GM23338 (cell line): ENCODE measurements at places on chromosomes 1 and 21. TPM values are rescaled to one million over a fixed set of nuclear protein-coding genes. Genes with fewer than 3 reads are reported as not detected.

The EXTL1 gene
- 0.35 and 1.2 TPM in 2 replicates for total RNA-seq

DNA sequence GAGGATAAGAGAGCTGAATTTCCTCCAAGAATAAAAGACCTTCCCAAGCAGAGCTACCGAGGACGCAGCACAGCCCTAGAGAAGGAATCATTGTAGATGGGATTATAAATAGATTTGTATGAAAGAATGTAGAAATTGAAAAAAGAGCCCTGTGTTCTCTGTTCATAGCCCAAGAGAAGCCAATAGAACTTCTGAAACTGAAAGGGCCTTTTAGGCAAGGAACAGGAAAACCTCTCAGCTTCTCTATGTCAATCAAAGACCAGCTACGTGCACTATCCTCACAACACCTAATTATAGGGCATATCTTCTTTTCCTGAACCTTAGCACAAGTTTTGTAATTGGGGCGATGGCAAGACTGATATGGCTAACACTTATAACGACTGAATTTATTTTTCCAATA lies 192.4 kb upstream of the RNPC3 start:
- H3K36me3 ChIP-seq: no peaks in the 10 kb centered on the region
- H3K27ac ChIP-seq: no peak overlapping the region
- no peak overlapping the region for H3K4me3 ChIP-seq
- DNase-seq: no peak

GRCh38 chr1:156741481-156741983 lies 644 bp upstream of the MRPL24 start:
- H3K27ac ChIP-seq: peak overlapping the region; percentile 84
- DNase-seq: no peak
- no peaks in the 10 kb centered on the region for H3K27me3 ChIP-seq
- H3K4me1 ChIP-seq: peaks cover 40% of the 10 kb centered on the region

The TATDN3 gene
- 10.9 and 23.7 TPM in 2 replicates for total RNA-seq

The VANGL2 gene
- total RNA-seq: 42.8 and 51.3 TPM in 2 replicates

GRCh38 chr1:20266642-20267041 lies 24.0 kb upstream of the VWA5B1 start:
- H3K4me1 ChIP-seq: no peaks in the 10 kb centered on the region
- no peaks in the 10 kb centered on the region for H3K27me3 ChIP-seq
- no peak overlapping the region for H3K4me3 ChIP-seq
- no peak overlapping the region for H3K27ac ChIP-seq
- no peaks in the 10 kb centered on the region for H3K36me3 ChIP-seq

GRCh38 chr1:75487399-75487798 lies 123.5 kb downstream of the SLC44A5 start:
- no peak overlapping the region for H3K4me3 ChIP-seq
- no peak overlapping the region for H3K27ac ChIP-seq
- H3K27me3 ChIP-seq: no peaks in the 10 kb centered on the region
- H3K36me3 ChIP-seq: 0 out of 2 replicates have a peak, but pooled peaks cover 3% of the 10 kb centered on the region
- DNase-seq: no peak

GRCh38 chr1:3236361-3236760 lies 167.4 kb downstream of the PRDM16 start:
- no peak for DNase-seq
- no peaks in the 10 kb centered on the region for H3K27me3 ChIP-seq
- H3K27ac ChIP-seq: no peak overlapping the region
- H3K36me3 ChIP-seq: no peaks in the 10 kb centered on the region
- H3K4me3 ChIP-seq: no peak overlapping the region

- no peak overlapping the region for H3K4me3 ChIP-seq
- peaks cover 5% of the 10 kb centered on the region for H3K36me3 ChIP-seq
- peak; percentile 59 for DNase-seq
These were observed 21.7 kb upstream of the KIRREL1 start for GRCh38 chr1:157971769-157972168.

GRCh38 chr21:26506956-26507355 lies 66.1 kb downstream of the CYYR1 start:
- no peak for DNase-seq
- no peaks in the 10 kb centered on the region for H3K4me1 ChIP-seq
- no peaks in the 10 kb centered on the region for H3K36me3 ChIP-seq
- H3K27ac ChIP-seq: no peak overlapping the region

The JAM2 gene
- 4.9 and 8.7 TPM in 2 replicates for total RNA-seq

DNA sequence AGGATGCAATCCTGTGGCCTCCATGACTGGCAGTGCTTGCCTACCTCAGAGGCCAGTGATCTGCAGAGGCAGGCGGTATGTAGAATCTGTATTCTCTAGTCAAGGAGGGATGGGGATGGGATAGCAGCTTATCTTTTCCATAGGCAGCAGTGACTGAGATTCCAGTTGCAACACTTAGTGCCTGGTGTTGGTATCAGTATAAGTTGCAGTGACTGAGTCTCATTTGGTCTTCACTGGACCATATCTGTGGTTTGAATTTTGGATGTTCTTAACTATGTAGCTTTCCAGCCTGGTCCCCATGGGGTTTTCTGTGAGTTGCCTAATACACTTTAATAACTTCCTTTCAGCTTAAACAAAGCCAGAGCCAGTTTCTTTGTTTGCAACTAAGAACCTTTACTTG lies 16.5 kb downstream of the DYRK1A start:
- no peak overlapping the region for H3K4me3 ChIP-seq
- H3K36me3 ChIP-seq: no peaks in the 10 kb centered on the region
- H3K4me1 ChIP-seq: peaks cover 50% of the 10 kb centered on the region
- peak; percentile 32 for DNase-seq
- H3K27me3 ChIP-seq: no peaks in the 10 kb centered on the region

- H3K27me3 ChIP-seq: no peaks in the 10 kb centered on the region
- no peak overlapping the region for H3K4me3 ChIP-seq
- no peaks in the 10 kb centered on the region for H3K36me3 ChIP-seq
- H3K4me1 ChIP-seq: no peaks in the 10 kb centered on the region
These were observed 60.1 kb upstream of the FAM89A start for GRCh38 chr1:231099996-231100767.

The EPRS1 gene
- total RNA-seq: 115 and 133 TPM in 2 replicates

GRCh38 chr21:41643246-41643966 lies 123.4 kb downstream of the RIPK4 start:
- H3K27ac ChIP-seq: no peak overlapping the region
- H3K27me3 ChIP-seq: no peaks in the 10 kb centered on the region
- H3K4me3 ChIP-seq: no peak overlapping the region
